ENCODE measurements at places on chromosomes 1 and 21.

- DNase-seq: peak; percentile 28
Observed at GRCh38 chr1:13642306-13643004, 57.5 kb upstream of the PRDM2 start.

DNA sequence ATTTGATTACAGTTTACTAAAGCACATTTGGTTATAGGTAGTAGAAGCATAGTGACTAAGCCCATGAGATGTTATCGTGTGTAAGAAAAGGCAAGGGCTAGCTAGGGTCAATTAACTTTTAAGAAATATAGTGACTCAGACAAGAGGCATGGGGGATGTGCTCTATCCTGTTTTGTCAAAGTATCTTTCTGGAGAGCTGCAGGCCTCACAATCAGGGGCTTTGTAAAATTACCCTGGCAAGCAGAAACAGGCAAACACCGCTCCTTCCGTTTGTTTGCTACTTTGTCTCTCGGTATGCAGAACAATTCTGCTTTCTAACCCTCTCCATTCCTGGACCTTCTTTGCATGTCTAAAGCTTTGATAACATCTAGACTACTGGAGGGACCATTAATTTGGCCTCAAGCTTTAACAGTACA is 26.1 kb upstream of the ZNF697 start:
- DNase-seq: no peak

DNA sequence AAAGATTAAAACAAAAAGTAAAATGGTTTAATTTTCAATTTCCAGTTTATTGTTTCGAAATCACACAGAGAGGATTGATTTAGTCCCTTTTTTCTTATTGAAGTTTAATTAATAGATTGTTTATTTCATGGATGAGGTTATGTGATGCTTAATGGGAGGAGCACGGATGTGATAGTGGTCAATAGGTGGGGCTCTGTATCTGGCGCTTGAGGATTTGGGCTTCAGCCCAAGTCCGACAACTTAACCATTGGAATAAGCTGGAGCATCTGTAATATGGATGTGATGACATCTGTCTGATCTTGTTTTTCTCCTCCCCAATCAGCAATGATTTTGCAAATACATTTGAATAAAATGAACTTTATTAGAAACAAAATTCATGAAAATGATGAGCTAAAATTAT is 169.2 kb downstream of the LYPLAL1 start:
- DNase-seq: no peak

- no peak for DNase-seq
Observed at GRCh38 chr1:157288006-157288405, 149.8 kb upstream of the ETV3 start.

DNA sequence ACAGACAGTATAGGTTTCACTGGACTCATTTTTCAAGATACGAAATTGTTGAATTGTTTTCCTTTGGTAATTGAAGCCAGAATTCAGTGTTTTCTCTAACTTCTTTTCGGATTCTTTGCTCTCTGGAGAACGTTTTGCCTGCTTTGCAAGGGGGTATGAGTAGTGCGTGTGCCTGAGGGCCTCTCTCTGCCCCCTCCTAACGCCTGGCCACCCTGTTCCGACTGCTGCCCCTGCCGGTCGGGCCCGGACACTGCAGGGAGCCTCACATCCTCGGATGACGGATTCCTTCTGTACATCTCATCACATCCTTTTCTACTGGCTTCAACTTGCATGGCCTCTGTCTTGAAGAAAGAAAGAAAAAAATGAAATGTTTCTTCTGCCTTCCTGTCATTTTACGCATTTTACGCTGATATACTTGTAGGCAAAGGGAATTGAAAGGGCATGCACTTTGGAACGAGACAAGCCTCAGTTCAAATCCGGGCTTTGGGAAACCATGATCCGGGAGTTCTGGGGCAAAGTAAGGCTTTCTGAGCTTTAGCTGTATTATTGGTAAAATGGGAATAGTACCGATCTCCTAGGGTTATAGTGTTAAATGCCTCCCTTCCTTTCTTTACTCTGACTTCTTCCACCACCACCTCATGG is 65.1 kb downstream of the DISC1 start:
- DNase-seq: no peak

GRCh38 chr1:206716870-206717673 is 32.4 kb downstream of the MAPKAPK2 start:
- no peak for DNase-seq
